ENCODE measurements at places on chromosomes 11 and 22. TPM values are rescaled to one million over a fixed set of nuclear protein-coding genes. Genes with fewer than 3 reads are reported as not detected.

Gene C11orf91
- not detected for total RNA-seq

Gene CHEK1
- total RNA-seq = 2.5 TPM

Gene OLFML1
- total RNA-seq = 5.3 TPM

Gene OR8B3
- total RNA-seq = not detected

Gene CARD16
- total RNA-seq = 1.6 TPM

Gene KDM4D
- 0.49 TPM for total RNA-seq

Gene IGLL5
- not detected for total RNA-seq

Gene KCNJ11
- 2.5 TPM for total RNA-seq

Gene RFPL1
- total RNA-seq = not detected

DNA sequence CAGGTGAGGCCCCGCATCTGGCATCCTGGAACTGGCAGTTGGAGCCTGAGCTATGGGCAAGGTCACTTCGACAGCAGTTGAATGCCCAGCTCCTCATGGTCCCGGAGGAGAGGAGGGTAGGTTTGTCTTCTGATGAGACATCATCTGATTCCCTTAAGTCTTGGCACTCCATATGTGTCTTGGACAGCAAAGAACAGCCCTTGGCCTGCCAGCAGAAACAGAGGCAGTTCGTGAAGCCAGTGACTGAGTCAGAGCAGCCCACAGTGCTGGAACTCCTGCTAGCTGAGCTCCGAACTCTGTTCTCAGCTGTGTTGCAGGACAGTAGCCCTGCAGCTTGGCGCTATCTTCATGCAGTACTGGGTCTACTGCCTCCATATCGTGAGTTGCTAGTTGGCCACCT lies 1.0 kb downstream of the DNHD1 start:
- DNase-seq = no peak

DNA sequence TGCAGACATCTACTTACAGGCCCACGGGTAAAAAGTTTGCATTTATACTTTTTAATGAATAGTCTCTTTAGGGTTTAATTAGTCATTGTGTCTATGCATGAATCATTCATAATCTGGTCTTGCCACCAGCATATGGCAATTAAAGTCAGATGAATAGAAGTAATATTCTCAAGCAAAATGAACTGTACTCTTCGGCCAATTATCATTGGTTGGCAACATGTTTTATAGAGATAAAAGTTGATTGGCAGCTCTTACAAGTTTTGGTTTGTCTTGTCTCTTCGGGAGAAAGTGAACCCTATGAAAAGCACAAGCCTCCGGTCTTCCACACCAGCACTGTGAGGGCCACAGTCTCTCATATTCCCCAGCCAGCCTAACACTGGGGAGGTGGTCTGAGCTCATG lies 97.8 kb downstream of the OSBP2 start:
- DNase-seq = no peak

GRCh38 chr11:5892908-5893307 lies at the start of gene OR52E5:
Gene OR52E5, plus strand, starts transcription at chr11:5893208. Its CDS starts 7,569 bp downstream, at chr11:5900777.
- DNase-seq = no peak

DNA sequence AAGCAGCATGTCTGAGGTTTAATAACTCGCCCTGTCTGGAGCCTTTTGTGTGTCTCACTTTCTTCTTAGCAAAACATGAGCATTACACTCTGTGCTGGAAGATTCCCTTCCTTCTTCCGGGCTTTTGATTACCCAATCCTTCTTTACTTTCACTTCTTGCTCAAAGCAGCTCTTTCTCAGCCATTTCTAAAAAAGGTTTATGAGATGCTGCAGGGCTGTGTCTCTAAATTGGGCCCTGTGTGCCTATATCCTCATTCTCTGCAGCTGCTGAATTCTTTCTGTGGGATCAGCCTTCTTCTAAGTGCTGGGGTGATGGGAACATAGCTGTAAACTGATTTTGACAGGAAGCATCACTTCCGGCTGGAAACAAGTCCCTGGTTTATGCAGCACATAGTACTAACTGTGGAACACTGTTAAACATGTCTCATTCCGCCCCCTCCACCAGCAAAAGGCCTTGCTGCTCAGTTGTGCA lies 71.8 kb downstream of the PIWIL4 start:
- no peak for DNase-seq

DNA sequence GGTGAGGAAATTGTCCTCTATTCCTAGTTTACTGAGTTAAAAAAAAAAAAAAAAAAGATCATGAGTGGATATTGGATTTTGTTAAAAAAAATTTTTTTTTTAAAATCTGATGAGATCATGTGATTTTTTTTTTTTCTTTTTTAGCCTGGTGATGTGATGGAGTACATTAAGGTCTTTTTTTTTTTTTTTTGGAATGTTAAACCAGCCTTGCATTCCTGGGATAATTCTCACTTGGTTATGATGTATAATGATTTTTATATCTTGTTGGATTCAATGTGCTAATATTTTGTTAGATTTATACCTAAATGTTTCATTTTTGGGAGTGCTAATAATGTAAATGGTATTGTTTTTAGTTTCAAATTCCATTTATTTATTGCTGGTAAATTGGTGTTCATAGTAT lies 43.3 kb downstream of the DDX10 start:
- DNase-seq = no peak

- no peak for DNase-seq
These were observed 128.4 kb downstream of the OPCML start for GRCh38 chr11:133403900-133404299.

- DNase-seq = no peak
These were observed 224.3 kb upstream of the C11orf87 start for GRCh38 chr11:109197656-109198055.

- no peak for DNase-seq
These were observed 70.6 kb upstream of the TTLL12 start for GRCh38 chr22:43257549-43257948.

DNA sequence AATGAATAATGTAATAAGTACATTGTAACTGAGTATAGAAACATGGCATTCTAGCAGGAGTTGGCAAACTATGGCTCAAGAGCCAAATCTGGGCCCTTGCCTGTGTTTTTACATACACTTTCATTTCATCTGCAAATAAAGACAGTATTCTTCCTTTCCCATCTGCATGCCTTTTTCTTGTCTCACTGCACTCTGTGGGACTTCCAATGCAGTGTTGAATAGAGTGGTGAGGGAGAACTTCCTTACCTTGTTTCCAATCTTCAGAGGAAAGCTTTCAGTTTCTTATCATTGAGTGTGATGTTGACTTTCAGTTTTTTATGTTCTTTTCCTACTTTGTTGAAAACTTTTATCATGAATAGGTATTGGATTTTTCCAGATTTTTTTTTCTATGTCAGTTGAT lies 82.1 kb downstream of the USP47 start:
- DNase-seq = no peak

DNA sequence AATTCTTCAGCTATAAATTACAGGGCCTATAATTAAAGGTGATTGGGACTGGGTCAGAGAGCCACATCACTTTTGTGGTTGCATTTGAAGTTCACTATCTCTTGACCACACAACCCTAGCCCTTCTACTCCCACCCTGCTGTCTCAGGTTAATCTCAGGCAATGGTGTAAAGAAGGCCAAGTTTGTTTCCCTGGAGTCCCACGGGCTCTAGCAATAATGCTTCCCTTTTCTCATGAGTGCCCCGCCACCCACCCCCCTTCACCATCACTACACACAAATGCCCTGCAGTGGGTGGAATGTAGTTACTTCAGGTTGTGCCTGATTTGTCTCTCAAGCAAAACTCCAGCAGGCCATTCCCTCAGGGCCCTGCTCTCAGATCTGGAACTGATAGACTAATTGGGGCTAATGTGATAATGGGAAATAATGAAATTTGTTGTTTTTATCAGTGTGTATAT lies 1.8 kb upstream of the EHF start:
- DNase-seq = no peak

DNA sequence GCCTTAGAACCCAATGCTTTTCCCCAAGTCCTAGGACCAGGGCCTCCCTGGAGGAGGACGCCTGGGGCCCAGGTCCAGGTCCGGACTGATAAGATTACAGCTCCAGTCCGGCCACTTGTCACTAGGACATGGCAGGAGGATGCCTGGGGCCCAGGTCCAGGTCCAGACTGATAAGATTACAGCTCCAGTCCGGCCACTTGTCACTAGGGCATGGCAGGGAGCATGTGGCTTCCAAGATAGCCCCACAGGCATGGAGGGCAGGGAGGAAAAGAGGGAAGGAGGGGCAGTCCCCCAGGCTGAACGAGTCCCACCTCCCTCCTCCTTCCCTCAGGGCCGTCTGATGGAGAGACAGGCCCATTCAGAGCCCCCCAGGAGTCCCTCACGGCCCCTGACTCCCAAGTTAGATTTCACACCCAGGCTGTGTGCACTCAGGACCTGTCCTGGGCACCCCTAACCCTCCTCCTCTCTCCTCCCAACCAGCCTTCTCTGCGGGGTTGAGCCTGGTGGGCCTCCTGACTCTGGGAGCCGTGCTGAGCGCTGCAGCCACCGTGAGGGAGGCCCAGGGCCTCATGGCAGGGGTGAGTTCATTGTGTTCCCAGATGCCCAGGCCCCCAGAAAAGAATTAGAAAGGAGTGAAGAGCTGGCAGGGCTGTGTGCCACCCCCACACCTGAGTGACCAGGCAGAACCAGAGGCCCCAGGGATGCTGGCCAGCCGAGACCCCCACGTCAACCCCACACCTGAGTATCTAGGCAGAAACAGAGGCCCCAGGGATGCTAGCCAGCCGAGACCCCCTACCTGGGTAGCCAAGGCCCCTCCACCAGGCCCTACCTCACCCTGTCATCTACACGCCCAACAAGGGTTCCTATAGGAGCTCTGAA lies 2.1 kb downstream of the TSPAN32 start:
- DNase-seq = no peak

- DNase-seq = peak; percentile 82
These were observed 101.8 kb downstream of the BCR start for GRCh38 chr22:23282089-23282501.

DNA sequence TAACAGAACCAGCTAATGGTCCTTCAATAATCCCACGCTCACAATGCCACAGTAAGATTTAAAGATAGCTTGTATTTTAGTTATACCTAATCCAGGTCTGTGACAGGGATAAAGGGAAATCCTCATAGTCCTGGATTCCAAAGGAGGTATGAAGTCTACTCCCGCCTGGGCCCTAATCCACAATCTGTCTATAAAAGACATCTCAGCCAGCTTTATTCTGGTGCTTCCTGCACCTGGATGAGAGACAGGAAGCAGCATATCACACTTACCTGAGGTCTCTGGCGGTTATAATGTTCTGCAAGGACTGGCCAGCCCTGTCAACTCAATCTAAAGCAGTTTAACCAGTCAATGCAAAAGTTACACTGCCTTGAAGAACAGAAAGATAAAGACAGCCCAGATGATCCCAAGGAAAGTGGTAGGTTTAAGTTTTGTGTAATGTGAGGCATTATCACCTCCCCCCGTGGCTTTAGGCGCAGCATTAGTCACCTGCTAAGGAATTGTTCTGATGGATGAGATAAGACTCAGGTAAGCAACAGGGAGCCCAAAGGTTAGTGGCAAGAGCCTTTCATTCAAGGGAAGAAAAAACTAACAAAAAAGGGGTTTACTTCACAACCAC lies 57.6 kb downstream of the PLEKHA7 start:
- DNase-seq = no peak

DNA sequence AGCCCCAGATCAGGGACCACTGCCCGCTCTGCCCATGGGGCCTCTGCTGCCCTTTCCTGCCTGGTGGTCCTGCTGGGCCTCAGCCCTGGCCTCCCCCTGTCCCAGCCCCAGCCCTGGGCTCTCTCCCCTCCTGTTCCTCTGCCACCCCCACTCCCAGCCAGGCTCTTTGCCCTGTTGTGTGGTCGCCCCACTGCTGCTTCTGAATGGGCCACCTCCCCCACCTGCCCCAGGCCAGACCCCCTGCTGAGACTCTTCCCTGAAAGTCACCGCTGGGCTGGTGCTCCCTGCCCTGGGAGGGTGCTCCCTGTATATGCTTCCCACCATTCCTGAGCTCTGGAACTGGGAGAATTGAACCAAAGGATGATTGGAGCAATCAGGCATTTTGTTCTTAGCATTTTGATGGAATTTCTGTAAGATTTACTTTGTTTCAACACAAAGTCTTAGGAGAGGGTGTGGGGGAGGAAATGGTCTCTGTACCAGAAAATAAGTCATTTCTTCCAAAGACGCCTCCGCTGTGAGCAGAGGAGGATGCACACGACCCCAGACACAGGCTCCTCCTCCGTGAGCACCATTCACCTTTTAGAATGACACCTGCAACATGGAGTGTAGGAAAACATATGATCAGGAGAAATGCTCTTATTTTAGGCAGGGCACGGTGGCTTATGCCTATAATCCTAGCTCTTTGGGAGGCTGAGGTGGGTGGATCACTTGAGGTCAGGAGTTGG lies 5.2 kb downstream of the APOBEC3B start:
- no peak for DNase-seq

DNA sequence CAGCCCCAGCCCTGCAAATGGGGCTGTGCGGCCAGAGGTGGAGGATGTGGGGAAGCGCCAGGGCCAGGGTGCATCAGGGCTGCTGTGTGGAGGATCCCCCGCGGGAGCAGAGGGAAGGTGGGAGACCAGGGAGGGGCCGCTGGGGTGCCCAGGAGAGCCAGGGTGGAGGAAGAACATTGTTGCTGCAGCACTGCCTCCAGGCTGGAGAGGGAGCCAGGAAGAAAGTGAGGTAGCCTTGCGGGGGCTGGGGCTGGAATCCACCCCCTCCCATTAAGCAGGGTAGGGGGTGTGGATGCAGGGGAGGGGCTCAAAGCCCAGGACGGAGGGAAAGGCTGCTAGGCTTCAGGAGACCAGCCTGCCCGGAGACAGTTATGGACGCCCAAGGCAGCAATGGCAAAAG lies 15.0 kb downstream of the CABP7 start:
- no peak for DNase-seq

GRCh38 chr11:46267930-46268329 lies 9.5 kb upstream of the CREB3L1 start:
- no peak for DNase-seq

GRCh38 chr11:64395545-64396078 lies 36.6 kb downstream of the RPS6KA4 start:
- DNase-seq = no peak

DNA sequence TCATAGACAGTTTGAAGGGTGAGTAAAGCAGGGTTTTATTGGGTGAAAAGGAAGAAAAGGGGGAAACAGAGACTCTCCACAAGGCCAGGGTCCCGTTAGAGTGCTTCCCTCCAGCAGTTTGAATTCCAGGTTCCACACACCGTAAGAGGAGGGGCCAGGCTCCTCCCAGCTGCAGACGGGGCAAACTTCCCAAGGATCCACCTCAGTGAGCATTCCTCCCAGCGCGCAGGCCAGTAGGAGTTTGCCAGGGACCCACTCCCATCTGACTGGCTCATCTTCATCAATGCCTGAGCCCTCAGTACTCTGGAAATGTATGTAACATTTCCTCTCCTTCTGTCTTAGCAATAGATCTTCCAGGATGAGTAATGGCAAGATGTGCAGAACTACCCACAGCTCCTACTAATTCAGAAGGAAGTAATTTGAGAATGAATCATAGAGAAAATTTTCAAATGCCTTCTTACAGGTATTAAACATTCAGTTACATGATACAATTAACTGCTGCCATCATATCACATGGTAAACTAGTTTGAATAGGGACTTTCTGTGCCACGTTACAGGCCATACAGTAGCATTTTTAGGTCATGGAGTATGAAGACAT lies 34.0 kb upstream of the TRPC6 start:
- no peak for DNase-seq
